ENCODE measurements at places on chromosomes 6 and 20. TPM values are rescaled to one million over a fixed set of nuclear protein-coding genes. Genes with fewer than 3 reads are reported as not detected.

- DNase-seq = no peak
Observed at GRCh38 chr6:105243487-105243886, 63.7 kb upstream of the POPDC3 start.

GRCh38 chr20:38063911-38064530 lies 30.5 kb downstream of the RPRD1B start:
- DNase-seq = no peak

- DNase-seq = no peak
Observed at GRCh38 chr6:169642455-169642854, 59.4 kb downstream of the WDR27 start.

DNA sequence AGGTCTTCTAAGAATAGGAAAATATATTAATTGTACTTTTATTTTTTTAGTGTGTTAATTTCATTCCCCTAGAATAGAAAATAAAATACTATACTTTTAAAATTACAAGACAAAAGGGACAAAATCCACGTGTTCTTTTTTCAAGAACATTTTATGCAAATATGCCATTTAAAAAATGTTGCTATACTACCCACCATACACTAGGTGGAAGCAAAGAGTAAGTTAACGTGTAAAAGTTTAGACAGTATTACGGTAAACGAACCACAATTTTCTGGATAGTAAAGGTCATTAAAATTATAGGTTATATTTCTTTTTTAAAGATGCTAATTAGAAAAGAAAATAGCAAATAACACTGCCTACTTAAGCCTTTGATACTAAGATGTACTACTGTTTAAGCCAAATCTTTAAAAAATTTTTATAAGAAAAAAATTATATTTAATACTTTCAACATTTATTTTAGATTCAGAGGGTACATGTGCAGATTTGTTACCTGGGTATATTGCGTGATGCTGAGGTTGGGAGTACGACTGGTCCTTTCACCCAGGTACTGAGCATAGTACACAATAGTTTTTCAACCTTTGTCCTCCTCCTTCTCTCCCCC lies 287.6 kb downstream of the PHF3 start:
- DNase-seq = no peak

Gene KIF6
- 1.6 TPM for polyA plus RNA-seq

Gene BHLHE23
- polyA plus RNA-seq = not detected

GRCh38 chr6:164911873-164912580 lies 397.4 kb downstream of the C6orf118 start:
- DNase-seq = peak; percentile 42

DNA sequence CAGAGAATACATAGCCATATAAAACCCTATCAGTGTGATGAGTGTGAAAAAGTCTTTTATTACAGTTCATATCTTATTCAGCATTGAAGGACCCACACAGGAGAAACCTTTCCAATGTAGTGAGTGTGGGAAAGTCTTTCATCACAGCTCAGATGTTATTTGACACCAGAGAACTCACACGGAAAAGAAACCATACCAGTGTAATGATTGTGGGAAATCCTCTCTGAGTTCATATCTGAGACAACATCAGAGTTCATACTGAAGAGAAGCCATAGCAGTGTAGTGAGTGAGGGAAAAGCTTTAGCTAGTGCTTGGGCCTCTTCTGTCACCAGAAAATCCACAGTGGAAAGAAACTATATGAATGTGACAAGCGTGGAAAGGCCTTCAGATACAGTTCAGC lies 8.6 kb upstream of the ZSCAN16 start:
- no peak for DNase-seq

Gene RPN2
- 152 TPM for polyA plus RNA-seq

DNA sequence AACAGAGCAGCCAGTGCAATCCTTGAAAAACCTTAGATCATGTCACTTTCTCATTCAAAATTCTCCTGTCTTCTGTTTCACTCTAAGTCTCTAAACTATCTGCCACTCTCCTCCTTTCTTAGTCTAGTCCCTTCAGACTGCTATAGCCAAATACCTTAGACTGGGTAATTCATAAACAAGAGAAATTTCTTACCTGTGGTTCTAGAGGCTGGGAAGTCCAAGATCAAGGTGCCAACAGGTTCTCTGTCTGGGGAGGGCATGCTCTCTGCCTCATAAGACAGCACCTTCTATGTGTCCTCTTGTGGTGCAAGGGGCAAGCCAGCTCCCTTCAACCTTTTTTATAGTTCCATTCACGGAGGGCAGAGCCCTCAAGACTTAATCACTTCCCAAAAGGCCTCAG lies 156.3 kb downstream of the MTFR2 start:
- DNase-seq = no peak

Gene CPNE5
- polyA plus RNA-seq = 16.9 TPM

GRCh38 chr6:149209871-149210775 lies 107.4 kb upstream of the TAB2 start:
- DNase-seq = no peak

Gene RRP36
- 43.6 TPM for polyA plus RNA-seq

GRCh38 chr6:155330133-155330734 lies 15.9 kb upstream of the TFB1M start:
- no peak for DNase-seq

All from hindlimb muscle (tissue), 1 donor.